Hypothalamus (tissue), 51 donors: ENCODE measurements at places on chromosomes 16 and 17.

GRCh38 chr16:58276346-58276951 lies 18.4 kb downstream of the PRSS54 start:
- DNase-seq, result no peak

DNA sequence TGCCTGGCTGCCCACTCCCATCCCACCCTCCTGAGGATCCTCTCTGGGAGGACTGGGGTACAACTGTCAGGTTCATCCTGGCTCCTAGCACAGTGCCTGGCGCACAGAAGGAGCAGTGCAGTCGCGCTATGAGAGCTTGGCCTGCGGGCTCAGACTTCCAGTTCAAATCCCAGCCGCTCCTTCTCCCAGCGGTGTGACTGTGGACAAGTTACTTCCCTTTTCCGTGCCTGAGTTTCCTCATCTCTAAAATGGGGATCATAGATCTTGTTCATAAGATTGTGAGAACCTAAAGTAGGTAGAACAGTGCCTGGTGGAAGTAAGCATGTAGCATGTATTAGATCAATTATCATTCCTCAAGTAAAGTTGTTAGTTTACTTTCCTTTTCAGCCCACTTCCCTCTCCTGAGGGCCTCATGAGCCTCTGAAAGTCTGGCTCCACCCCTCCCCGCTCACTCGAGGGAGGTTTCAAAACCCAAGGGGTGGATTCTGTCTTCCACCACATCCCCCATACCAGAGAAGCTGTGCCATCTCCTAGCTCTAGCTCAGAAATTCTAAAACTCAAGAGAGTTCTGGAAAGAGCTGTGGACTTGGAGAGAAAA lies 19.9 kb upstream of the COL1A1 start:
- DNase-seq, result no peak

GRCh38 chr17:15091825-15092224 lies 173.3 kb downstream of the PMP22 start:
- no peak for DNase-seq

GRCh38 chr16:19458722-19459379 lies 41.2 kb downstream of the TMC5 start:
- no peak for DNase-seq

DNA sequence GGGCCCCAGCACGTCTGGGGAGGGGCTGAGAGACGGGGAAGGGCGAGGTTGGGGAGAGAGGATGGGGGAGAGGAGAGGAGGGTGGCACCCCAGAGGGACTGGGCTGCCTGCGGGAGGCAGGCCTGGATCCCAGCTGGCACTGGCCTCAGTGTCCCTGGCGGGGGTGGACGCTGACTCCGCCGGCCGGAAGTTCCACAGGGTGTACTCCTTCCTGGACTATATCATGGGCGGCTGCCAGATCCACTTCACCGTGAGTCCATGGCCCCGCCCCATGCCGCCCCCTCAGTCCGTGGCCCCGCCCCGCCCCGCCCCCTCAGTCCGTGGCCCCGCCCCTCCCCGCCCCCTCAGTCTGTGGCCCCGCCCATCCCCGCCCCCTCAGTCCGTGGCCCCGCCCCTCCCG lies 11.3 kb downstream of the CPNE7 start:
- DNase-seq, result no peak

- DNase-seq, result no peak
These were observed 7.6 kb upstream of the CNP start for GRCh38 chr17:41959030-41959335.

- no peak for DNase-seq
These were observed 100.6 kb upstream of the CACNG5 start for GRCh38 chr17:66734186-66734943.

DNA sequence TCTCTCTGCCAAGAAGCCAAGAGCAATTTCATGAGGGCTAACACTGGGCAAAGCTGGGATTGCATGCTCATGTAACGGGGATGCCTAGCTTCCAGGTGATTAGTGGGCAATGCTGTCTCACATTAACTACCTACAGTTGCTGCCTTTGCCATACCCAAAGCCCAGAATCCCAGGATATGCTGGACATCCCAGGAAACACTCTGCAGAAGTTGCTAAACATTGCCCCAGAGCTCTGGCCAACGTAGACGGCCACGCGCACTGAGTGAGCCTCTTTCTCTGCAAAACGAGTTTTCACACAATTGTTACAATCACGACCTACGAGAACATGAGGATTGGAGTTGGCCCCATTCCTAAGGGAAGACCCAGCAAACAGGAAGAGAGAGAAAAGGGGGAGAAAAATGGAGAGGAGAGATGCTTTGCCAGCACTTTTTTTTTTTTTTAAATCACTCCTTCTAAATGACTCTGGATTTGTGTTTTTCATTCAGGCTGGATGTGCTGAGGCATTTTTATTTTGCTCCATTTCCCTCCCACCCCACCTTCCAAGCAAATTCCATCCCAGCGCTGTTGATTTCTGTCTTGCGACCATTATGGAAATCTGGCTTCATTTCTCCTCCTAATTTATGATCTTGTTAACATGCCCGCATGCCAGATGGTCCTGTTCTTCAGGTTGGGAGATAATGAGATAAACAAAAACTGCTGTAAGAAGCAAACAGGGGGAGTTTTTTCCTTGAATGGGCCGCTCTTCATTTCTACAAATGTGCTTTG lies 112.8 kb upstream of the DNAH9 start:
- no peak for DNase-seq

DNA sequence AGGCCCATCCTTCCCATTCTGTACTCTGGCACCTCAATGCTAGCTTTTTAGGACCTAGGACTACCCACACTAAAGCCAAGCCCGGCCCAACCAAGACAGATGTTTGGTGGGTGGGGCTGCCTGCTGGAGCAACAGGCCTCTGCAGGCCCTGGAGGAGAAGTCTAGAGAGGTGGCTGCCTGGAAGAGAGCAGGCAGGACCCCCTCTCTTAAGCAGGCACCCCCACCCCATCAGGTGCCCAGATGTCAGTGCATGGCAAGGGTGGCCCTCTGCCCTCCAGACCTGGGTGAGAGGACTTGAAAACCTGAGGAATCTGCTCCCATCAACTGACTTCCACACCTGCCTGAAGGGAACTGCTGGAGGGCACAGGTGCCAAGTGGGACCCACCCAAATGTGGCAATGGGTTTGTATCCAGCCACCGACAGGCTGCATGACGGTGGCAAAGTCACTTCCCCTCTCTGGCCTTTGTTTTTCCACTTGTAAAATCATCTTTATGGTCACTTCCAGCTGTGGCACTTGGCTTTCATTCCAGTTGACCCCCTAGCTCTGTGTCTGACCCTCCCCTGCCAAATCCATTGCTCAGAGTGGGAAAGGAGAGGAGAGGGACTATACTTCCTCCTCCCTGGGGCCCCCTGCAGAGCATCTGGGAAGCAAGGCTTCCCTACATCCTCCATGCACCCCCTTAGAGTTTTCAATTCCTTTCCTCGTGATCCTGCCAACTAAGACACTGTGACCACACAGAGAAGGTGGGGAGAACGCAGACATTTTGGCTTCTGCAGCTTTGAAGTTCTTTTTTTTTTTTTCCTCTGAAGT lies 1.7 kb upstream of the STAT5A start:
- no peak for DNase-seq

GRCh38 chr16:56625140-56625942 lies at the start of gene MT1E:
TSS of gene MT1E (plus strand) at chr16:56625781. CDS start at chr16:56625852, 71 bp downstream.
- no peak for DNase-seq

GRCh38 chr16:89434490-89434889 lies 55.9 kb downstream of the ANKRD11 start:
- DNase-seq, result no peak

- DNase-seq, result no peak
These were observed 27.7 kb downstream of the TNS4 start for GRCh38 chr17:40473573-40474365.

GRCh38 chr16:77850636-77851333 lies 62.4 kb downstream of the VAT1L start:
- DNase-seq, result no peak

- DNase-seq, result no peak
These were observed 93.3 kb downstream of the MYO1D start for GRCh38 chr17:32783602-32784001.

GRCh38 chr16:77496934-77497333 lies 62.1 kb upstream of the ADAMTS18 start:
- no peak for DNase-seq

DNA sequence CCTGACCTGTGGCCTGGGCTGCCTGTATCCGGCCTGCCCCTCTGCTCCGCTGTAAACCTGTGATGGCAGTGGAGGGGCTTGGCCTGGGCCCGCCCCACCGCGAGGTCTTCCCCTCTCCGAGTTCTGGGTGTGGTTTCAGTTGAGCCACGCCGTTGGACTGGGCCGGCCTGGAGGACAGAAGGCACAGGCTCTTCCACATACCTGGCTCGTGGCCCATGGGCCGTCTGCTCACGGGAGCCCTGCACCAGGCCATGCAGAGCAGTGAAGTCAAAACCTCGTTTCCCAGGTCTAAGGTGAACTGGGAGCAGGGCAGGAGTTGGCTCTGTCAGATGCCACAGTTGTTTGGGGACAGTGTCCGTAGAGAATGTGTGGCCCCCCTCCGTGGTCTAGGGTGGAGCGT lies 5.6 kb upstream of the RNPS1 start:
- DNase-seq, result no peak
